ENCODE measurements at places on chromosomes 1 and 21.
A peak's percentile ranks its signal among the peaks of the same experiment; 100 is the strongest.

GRCh38 chr1:20603504-20604464 is 14.9 kb downstream of the CDA start:
- DNase-seq = peak; percentile 80

DNA sequence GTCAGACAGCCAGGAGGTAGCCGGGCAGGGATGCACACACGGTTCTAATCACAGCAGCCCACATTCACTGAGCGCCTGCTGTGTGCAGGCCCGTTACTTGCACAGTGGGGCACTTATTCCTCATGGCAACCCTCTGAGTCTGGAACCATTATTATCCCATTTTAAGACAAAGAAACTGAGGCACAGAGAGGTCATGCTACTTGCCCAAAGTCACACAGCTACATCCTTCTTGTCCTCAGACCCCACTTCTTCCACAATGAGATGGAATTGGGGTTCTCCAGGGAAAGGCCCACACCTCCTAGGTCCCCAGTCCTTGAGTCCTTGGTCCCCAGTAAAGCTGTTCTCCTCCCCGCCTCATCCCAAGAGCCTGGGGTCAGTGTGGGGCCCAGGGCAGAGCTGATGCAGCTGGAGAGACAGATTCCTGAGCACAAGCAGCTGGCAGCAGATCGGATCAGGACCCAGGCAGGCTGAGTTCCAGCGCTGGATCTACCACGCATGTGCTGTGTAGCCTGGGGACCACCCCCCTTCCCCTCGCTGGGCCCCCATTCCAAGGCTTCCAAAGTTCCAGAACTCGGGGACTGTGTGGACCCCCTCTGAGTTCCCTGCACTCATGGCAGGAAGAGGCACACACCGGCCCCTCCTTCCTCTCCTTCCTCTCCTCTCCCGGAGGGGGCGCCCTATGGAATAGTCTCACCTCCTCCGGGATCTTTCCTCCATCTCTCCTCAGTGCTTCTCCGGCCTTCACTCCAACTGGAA is 393.4 kb downstream of the MATN1 start:
- DNase-seq = no peak

DNA sequence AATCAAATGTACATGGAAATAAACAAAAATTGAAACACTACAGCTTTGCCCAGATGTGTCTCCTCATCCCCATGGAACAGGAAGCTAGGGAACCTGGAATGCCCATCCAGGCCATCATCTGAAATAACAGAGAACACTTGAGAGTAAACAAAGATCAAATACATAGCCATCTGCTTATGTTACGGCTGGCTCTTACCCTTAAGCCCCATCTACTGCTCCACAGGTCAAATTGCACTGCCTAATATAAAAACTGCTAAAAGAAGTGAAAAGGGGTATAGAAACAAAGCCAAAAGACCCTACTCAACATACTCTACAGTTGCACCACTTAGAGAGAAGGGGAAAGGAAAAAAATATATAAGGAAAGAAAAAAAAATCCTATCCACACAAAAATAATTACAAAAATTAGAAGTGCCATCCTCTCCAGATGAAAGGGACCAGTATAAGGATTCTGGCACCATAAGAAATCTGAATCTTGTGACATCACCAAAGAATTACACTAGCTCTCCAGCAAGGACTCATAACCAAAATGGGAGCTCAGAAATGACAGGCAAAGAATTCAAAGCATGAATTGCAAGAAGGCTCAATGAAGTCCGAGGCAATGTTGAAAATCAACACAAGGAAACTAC is 26.9 kb downstream of the OR6Y1 start:
- no peak for DNase-seq

GRCh38 chr21:42150474-42151085 is 68.4 kb upstream of the ABCG1 start:
- DNase-seq = no peak

GRCh38 chr1:106325600-106325999 is 730.9 kb upstream of the PRMT6 start:
- no peak for DNase-seq

- DNase-seq = peak; percentile 3
Measured at GRCh38 chr1:168893359-168893801, 164.4 kb upstream of the DPT start.

- no peak for DNase-seq
Measured at GRCh38 chr1:71920556-71920955, 361.8 kb downstream of the NEGR1 start.

GRCh38 chr1:154831462-154831861 is 38.6 kb downstream of the KCNN3 start:
- no peak for DNase-seq

DNA sequence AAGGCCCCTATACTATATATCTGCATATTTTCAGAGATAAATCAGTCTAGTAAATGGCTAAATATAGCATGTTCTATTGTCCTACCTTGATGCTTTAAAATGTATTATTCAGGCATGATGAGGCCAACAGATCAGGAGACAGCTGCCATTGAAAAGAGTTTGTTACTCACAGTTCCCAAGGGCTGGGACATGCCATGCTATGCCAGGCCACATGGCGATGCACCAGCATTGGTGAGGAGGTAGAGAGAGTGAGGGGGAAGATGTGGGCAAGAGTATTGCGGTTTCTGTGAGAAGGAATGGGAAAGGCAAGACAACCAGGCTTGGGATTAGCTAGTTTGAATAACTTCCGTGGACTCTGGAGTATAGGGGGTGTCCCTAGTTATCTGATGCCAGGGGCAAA is 316.5 kb downstream of the DISC1 start:
- no peak for DNase-seq

DNA sequence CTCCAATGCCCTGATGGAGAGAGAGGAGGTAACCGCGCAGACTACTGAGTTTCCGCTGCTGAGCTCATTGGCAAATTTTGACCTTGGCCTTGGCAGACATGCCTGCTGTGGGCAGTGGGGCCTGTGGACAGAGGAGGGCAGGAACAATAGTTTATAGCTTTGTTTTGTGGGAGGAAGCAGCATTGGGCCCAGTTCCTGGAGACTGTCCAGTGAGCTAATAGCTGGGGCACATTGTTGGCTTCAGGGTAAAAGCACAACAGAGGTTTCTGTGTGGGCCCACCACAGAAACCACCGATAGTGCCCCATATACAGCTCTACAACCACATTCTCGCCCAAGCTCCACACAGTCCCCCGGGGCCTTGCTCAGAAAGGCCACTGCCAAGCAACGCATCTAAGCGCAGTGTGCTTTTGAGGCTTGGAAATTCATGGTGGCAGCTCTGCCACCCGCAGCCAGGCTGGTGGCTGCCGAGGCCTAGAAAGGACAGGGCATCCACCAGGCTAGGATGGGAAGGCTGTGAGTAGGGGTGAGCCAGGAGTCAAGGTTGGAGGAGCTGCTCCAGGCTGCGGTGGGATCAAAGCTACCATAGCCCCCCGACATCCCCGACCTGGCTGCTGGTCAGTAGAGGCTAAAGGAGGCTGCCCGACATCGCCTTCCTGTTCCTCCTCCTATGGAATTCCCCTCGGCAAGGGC is 43.2 kb downstream of the NEK2 start:
- DNase-seq = no peak

DNA sequence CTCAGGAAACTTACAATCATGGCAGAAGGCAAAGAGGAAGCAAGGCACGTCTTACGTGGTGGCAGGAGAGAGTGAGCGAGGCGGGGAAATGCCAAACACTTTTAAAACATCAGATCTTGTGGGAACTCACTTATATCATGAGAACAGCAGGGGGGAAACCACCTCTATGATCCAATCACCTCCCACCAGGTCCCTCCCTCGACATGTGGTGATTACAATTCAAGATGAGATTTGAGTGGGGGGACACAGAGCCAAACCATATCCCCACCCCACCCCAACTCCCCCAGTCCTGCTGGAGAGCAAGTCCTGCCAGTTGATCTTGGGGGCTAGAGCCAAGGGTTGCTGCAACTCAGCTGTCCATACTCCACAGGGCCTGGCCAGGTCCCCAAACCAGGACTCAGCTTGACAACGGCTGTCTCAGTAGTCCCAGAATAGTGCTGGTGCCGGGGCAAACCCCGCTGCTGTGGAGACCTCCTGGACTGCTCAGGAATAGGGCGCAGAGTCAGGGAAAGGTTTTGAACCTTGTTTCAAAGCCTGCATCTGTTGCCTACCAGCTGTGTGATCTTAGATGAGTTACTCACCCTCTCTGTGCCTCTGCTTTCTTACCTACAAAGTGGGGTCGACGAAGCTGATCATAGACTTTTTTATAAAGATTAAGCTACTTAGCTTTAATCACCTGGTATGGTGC is 79.5 kb downstream of the STUM start:
- no peak for DNase-seq

- DNase-seq = no peak
Measured at GRCh38 chr1:77624102-77624501, 58.4 kb downstream of the ZZZ3 start.

GRCh38 chr1:45543581-45544417 is 6.8 kb upstream of the AKR1A1 start:
- no peak for DNase-seq

- no peak for DNase-seq
Measured at GRCh38 chr1:63575340-63575826, 17.8 kb upstream of the PGM1 start.

- DNase-seq = peak; percentile 56
Measured at GRCh38 chr1:170807432-170807831, 127.9 kb upstream of the MROH9 start.

DNA sequence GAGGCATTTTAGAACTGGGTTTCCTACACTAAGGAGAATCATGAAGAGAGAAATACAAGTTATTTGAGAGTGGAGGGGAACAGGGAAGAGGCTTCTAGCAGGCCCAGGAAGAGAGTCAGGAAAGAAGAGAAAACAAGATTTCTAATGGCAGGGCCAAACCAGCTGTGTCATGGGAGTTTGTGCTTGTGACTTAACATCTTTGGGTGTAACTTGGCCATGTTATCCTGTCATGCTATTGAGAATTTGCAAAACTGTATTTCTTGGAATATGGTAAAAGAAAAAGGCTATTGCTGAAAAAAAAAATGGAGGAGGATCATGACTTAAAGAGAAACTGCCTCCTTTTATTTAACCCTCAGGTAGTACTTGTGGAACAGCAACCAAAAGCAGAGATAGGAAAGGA is 47.4 kb upstream of the TNFSF18 start:
- no peak for DNase-seq

Measured in GM04503 (cell line).